Activated T-cell treated with anti-CD3 and anti-CD28 coated beads, Interleukin-2, amount 50 U/mL, for 4 hours (primary cell): ENCODE measurements at places on chromosomes 4 and X. TPM values are rescaled to one million over a fixed set of nuclear protein-coding genes. Genes with fewer than 3 reads are reported as not detected.

DNA sequence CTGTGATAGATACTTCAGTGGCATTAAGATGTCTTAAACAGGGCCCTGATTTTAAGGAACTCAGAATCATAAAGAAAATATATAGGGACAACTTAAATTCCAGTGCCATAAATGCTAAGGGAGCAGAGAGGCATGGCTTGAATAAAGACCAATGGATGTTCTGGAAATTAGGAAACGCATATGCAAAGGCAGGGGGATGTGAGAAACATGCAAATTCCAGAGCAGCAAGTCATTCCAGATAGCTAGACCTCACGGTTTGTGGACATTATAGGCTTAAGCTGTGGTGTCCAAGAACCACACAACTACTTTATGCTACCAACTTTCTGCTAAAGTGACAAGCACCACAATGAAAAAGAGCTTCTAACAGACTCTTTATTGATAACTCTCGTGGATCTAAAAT, 132.6 kb upstream of the ANK2 start:
- DNase-seq = no peak

DNA sequence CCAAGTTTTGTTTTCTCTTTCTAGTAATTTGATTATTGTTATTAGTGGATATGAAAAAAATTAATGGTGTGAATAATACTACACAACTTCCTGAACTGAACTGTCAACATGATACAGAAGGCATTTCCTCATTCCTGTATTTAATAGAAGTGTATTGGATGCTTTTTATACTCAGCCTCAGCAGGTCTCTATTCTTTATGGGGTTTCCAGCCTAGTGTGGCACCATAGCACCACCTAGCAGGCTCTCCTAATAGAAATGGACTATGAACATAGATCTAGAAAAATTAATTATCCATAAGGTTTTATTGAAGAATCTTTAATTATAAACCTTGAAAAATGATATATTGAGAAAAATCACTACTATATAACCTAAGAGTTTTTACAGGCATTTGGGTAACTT, 52.4 kb downstream of the GLRB start:
- DNase-seq = no peak

DNA sequence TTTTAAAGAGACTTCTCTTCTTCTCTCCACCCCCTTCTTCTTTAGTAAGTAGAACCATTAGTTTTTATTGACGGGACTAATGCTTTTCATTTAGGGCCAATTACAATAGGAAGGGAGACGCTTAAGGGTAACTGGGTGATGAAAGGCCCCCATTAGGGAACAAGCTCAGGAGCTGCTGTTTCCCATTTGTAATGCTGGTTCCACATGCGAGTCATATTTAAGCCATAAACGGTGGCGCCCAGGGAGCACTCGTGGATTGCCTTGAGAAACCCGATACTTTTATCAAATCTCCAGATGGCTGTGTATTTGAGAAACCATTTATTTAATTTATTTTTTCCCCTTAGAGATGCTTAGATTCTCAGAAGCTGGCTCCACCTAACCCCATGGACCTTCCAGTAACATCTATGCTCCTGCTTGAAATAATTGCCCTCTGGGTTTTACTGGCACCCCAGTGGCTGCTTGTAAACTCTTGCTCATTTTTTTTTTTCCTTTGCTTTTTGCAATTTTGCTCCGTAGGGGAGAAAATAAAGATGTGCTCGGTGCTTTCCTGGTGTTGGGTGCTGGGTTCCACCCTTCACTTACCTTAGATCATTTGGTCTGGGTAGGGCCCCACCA, 124.2 kb upstream of the MSX1 start:
- DNase-seq = no peak

DNA sequence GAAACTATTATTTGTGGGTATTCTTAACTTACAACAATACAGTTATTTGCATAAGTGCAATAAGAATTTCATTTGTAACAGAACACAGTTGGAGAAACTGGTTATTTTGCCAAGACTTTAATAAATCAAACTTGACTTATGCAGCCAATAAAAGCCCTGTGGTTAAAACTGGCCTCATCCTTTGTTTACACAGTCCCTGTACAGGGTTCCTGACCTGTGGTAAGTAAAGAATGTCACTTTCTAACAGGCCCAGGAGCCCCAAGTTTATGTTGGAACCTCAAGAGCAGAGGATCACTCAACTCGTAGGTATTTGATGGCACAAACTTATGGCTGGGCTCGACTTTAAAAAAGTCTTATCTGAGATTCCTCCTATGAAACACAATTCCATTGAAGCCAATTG, 88.6 kb upstream of the PTCHD1 start:
- DNase-seq = no peak

GRCh38 chrX:96424007-96424406, 260.6 kb upstream of the DIAPH2 start:
- DNase-seq = no peak

DNA sequence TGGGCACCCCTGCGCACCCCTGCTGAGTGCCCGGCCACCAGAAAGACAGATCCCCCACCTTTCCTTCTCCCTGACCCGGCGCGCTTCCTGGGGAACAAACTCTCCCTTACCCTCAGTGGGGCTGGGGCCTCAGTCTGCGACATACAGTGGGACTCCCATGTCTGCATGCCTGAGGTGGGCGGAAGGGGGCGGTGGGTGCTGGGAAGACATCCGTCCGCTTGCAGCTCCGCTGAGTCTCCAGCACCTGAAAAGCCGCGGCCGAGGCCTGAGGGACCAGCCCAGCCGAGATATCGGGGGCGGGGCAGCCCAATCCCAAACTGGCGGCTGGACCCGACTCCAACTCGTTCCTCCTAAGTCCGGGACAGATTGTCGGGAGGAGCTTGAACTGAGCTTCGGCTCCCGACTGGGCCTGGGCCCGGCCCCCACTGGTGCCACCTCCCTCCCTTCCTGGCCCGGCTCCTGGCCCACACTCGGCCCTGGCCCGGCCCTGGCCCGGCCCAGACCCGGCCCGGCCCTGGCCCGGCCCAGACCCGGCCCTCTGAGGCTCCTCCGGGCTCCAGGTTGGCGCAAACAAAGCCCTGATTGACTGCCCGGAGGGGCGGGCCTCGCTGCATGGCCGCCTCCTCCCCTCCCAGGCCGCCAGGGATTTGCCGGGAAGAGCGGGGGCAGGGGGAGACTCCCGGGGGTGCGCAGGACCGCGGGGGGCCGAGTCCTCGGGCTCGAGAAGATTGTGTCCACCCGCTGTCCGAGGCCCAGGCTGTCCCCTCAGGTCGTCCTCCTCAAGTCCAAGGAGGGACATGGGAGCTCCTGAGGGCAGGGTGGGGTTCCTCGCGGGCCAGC, 877 bp upstream of the SLC16A2 start:
- DNase-seq = no peak

DNA sequence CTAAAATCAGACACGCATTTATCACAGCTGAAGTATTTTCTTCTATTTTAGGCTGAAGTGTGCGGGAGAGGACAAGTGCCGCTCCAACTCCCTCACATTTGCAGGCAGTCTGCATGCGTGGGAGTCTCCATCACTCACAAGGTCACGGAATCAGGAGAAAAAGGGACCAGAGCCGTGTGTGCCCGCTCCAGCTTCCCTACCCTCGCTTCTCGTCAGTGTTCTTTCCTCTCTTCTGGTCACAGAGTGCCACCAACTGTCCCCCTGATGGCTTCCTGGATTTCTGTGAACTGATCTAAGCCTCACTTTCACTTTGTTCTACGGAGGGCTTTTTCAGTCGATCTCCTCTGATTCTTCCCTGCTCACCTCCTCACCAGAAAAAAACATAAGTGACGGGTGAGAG, 407.4 kb upstream of the AADAT start:
- no peak for DNase-seq

GRCh38 chrX:66050140-66050569, 10.3 kb upstream of the VSIG4 start:
- DNase-seq = no peak

GRCh38 chr4:127246963-127247952, 385.5 kb upstream of the INTU start:
- DNase-seq = no peak

ABCE1 gene
- 239 TPM for total RNA-seq

DNA sequence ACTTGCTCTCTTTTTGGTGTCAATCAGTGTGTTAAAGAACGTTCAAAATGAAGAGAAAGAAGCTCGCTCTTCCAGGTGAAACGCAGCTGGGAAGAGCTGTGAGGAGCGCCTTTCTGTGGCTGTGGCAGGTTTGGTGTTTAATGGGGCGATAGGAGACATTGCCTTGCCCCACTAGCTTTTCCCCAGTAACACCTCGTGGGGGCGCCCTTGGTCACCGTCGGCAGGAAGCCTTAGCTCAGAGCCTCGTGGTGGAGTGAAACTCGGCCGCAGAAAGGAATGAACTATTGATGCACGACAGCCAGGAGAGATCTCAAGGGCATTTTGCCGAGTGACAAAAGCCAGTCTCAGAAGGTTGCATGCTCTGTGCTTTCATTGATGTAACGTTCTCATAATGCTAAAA, 65.1 kb downstream of the GPR143 start:
- DNase-seq = no peak

DNA sequence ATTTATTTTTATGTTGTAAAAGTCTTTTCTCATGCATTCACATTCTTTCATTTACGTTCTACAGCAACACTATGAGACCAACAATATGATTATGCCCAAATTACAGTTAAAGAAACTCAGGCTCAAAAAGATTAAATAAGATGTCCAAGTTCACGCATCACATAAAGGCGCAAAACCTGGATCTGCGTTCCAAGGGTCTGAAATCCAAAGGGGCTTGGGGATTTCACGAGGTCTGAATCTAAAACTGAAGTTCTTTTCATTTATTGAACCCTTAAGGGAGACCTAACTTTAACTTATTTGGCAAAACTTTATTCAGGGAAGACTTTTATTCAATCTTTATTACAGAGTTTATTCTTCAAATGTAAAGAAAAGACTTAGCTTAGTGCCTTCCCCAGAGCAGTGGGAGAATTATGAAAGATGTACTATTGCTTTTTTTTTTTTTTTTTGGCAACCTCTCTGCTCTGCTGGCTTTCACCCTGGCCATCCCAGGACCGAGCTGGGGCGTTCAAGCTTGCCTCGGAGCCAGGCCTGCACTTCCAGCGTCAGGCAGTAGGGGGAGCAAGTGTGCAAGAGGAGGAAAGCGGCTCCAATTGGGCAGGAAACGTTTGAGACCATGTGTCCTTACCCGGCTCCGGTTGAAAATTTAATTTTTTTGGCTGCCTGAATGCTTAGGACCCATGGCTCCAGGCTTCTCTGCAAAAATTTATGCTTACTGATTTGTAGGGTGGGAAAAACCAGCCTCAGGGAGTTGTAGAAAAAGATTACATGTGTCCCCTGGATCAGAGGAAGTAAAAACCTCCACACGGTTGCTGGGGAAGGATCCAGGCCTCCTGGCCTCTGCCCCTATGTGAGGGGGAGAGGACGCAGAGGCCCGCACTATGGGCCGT, 344.3 kb upstream of the KLF3 start:
- peak; percentile 93 for DNase-seq

CXCL1 gene
- not detected for total RNA-seq

- no peak for DNase-seq
Measured at GRCh38 chr4:31923634-31924033, 1203.5 kb downstream of the PCDH7 start.

RADX gene
- 4.3 TPM for total RNA-seq

DNA sequence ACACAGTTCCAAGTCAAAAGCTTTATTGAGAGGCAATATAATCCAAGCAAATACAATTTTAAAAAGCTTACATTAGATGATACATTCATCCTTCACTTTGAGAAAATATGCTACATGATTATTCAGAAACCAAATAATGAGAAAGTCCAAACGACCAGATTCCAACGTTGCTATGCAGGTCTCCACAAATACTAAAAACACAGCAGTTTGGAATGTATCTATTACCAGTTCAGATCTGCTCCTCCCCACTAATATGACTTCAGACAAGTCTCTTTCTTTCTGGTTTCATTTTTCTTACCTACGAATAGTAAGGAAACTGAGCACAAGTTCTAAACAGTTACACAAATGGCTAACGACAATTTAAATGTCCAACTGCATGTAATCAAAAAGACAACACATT, 9.5 kb downstream of the NAF1 start:
- DNase-seq = no peak

GRCh38 chr4:15668566-15669435, 12.8 kb upstream of the FAM200B start:
- no peak for DNase-seq

DNA sequence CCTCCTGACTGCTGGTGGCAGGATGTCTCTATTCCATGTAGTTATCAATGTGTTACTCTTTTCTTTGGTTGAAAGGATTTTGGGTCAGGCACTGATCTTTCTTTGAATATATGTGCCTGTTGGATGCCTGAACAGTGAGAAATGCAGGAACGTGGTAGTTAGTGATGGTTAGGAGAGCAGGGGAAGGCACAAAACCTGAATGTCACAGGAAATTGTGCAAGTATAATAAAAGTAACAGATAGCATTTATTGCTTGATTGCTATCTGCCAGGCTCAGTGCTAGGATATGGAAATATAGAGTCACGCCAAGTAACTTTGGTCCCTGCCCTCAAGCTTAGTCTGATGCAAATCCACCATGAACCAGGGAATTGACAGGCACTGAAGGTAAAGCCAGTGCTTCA, 219.8 kb upstream of the FAT1 start:
- DNase-seq = no peak

CENPVL2 gene
- total RNA-seq = not detected

ENPP6 gene
- total RNA-seq = 0.11 TPM

DNA sequence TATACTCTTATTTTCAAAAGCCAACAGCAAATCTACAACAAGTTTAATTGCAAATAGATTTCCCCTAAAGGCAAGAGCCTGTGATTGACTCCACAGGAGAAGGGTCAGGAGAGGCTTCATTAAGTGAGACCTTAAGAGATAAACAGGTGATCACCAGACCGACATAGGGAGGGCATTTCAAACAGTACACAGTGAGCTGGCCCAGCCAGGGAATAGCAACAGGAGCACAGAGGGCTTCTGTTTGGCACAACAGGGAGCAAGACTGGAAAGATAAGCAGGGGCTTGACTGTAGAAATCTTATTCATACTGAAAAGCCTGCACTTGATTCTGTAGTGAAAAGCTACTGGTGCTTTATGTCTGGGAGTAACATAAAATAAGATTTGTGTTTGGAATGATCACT, 3.9 kb downstream of the RUFY3 start:
- no peak for DNase-seq

GRCh38 chrX:11382930-11383329, 89.7 kb downstream of the AMELX start:
- no peak for DNase-seq

GRCh38 chrX:124098089-124098488, 136.6 kb downstream of the STAG2 start:
- DNase-seq = no peak

GRCh38 chr4:139987502-139987850, 166.5 kb downstream of the MAML3 start:
- DNase-seq = no peak

- no peak for DNase-seq
Measured at GRCh38 chr4:152169683-152170082, 366.2 kb downstream of the FBXW7 start.
